MCF 10A (cell line): ENCODE measurements at places on chromosomes 16 and 17. TPM values are rescaled to one million over a fixed set of nuclear protein-coding genes. Genes with fewer than 3 reads are reported as not detected.

The ARL16 gene
- 34.8 and 38.6 TPM in 2 replicates for total RNA-seq

The CAMKK1 gene
- 3.8 and 4.3 TPM in 2 replicates for total RNA-seq

The COIL gene
- total RNA-seq = 15.4 and 17.2 TPM in 2 replicates

The CHRNB1 gene
- total RNA-seq = 3.3 and 7.8 TPM in 2 replicates

The TBX21 gene
- not detected in 2 replicates for total RNA-seq

The MIS12 gene
- total RNA-seq = 32.8 and 44.2 TPM in 2 replicates

The METRN gene
- 56.3 and 69.5 TPM in 2 replicates for total RNA-seq

The FBXW10 gene
- total RNA-seq = 0.22 and 0.23 TPM in 2 replicates

The GP1BA gene
- not detected in 2 replicates for total RNA-seq

DNA sequence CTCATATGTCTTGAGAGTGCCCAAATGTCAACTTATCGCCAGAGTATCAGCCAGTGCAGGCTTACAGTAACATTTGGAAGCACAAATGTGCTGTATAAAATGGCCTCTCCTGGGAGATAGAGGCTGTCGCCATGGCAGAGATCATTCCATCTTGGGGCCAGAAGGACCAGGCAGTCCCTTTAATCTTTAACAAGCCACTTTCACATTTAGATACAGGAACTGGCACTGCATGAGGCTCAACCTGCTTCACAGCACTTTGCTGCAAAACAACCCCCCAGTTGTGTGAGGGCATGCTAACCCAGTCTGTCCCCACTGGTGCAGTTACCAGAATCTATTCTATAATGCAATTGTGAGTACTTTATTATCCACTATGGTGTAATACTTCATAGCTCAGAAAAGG is 4.7 kb upstream of the RFFL start:
- DNase-seq = no peak
- no peak overlapping the region for H3K27ac ChIP-seq
- H3K27me3 ChIP-seq = no peaks in the 10 kb centered on the region
- H3K4me3 ChIP-seq = no peak overlapping the region

DNA sequence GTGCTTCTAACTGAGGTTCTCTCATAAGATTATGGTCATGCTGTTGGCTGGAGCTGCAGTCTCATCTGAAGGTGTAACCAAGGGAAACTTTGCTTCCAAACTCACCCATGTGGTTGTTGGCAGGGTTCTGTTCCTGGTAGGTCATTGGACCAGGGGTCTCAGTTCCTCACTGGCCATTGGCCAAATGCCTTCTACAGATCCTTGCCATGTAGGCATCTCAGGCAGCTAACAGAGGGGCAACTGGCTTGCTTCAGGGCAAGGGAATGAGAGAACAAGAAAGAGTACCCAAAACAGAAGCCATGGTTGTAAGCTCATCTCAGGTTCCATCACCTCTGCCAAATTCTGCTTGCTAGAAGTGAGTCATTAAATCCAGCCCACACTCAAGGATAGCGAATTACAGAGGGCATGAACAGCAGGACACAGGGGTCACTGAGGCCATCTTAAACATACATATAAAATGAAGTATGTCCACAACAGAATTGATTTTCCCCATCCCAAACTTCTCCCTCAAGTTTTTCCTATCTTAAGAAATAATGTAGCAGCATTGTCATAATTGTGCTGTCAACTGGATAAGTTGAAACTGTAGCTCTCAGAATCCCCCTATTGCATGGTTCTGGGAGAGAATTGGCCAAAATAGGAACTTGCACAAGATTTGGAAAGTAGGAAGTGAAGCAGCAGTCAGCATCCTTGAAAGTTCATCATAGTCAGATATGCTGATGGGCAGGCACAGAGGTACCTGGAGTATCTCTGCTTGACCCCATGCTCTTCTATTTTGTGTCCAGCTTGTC is 42.4 kb upstream of the CES5A start:
- no peaks in the 10 kb centered on the region for H3K4me1 ChIP-seq
- H3K27ac ChIP-seq = no peak overlapping the region
- DNase-seq = peak; percentile 5
- H3K36me3 ChIP-seq = no peaks in the 10 kb centered on the region
- no peak overlapping the region for H3K4me3 ChIP-seq

DNA sequence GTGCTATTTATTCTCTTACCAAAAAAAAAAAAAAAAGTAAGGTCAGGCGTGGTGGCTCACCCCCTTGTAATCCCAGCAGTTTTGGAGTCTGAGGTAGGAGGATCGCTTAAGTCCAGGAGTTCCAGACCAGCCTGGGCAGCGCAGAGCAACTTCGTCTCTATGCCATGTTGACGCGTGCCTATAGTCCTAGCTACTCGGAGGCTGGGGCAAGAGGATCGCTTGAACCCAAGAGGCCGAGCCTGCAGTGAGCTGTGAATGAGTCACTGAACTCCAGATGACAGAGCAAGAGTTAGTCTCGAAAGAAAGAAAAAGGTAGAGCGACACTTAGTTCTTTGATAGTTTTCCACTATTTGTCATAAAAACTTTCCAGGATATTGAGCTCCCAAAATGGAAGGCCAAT is 1.4 kb upstream of the TENT4B start:
- H3K27me3 ChIP-seq = no peaks in the 10 kb centered on the region
- H3K4me1 ChIP-seq = peaks cover 16% of the 10 kb centered on the region
- no peak for DNase-seq
- peak overlapping the region; percentile 76 for H3K4me3 ChIP-seq

GRCh38 chr17:77897741-77898301 is 60.7 kb upstream of the TNRC6C start:
- H3K27me3 ChIP-seq = peaks cover 61% of the 10 kb centered on the region
- H3K36me3 ChIP-seq = no peaks in the 10 kb centered on the region
- H3K4me1 ChIP-seq = no peaks in the 10 kb centered on the region
- H3K27ac ChIP-seq = no peak overlapping the region

GRCh38 chr17:10733666-10734065 is 3.8 kb upstream of the TMEM220 start:
- DNase-seq = no peak
- H3K27ac ChIP-seq = no peak overlapping the region
- H3K4me3 ChIP-seq = no peak overlapping the region
- H3K4me1 ChIP-seq = peaks cover 5% of the 10 kb centered on the region

DNA sequence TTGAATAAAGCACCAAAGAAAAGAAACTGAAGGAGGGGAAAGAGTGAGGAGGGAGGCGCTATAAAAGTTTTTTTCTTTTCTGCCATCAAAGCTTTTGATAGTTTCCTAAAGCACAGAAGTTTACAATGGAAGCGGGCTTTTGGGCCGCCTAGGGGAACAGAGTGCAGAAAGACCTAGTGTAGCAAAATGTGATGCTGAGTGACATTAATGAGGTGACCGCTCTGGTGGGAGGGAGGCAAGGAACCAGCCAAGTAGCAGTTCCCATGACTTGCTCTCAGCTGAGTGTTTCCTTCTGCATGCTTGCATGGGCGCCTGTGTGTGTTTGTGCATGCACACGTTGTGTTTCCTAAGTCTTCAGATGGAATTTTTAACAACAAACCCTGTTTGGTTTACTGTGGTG is 15.5 kb downstream of the MSI2 start:
- no peak for DNase-seq
- H3K27me3 ChIP-seq = no peaks in the 10 kb centered on the region
- peaks cover 47% of the 10 kb centered on the region for H3K36me3 ChIP-seq
- H3K27ac ChIP-seq = no peak overlapping the region
- no peaks in the 10 kb centered on the region for H3K4me1 ChIP-seq

GRCh38 chr17:58249270-58250133 is 11.1 kb downstream of the LPO start:
- H3K4me3 ChIP-seq = no peak overlapping the region
- H3K27me3 ChIP-seq = peaks cover 63% of the 10 kb centered on the region
- no peaks in the 10 kb centered on the region for H3K4me1 ChIP-seq
- no peaks in the 10 kb centered on the region for H3K36me3 ChIP-seq
- DNase-seq = peak; percentile 33
- H3K27ac ChIP-seq = no peak overlapping the region

DNA sequence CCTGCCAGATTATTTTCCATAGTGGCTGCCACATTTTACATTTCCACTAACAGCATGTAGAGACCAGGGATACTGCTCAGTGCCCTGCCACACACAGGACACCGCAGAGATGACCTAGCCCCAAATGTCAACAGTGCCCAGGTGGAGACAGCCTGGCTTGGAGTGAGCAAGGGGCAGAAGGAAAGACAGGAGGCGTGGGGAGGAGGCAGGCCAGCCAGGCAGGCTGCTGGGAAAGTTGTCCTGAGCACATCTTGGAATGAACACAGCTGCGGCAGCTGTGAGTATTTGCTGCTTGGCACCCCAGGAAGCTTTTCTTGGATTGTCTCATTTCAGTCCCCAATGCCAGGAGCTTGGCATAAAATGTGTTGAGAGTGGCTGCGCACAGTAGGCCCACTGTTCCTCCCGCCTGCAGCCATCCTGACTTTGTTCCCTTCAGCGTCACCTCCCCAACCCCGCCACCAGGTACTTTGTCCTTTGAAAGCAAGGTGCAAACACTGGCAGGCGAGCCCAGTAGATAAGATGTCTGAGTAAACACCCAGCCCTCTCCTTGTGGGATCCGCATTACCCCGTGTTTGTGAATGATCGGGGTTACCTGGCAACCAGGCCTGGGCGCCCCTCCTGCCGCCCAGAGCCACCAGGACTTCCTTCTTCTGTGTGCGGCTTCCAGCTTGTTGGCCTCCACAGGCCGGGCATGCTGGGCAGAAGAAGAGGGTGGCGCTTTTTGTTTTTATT is 114.0 kb downstream of the CMIP start:
- H3K27me3 ChIP-seq = no peaks in the 10 kb centered on the region
- peaks cover 17% of the 10 kb centered on the region for H3K4me1 ChIP-seq
- no peak overlapping the region for H3K27ac ChIP-seq
- peaks cover 19% of the 10 kb centered on the region for H3K36me3 ChIP-seq
- no peak for DNase-seq

- no peaks in the 10 kb centered on the region for H3K36me3 ChIP-seq
- DNase-seq = no peak
- H3K4me3 ChIP-seq = no peak overlapping the region
- H3K4me1 ChIP-seq = no peaks in the 10 kb centered on the region
- H3K27me3 ChIP-seq = peaks cover 17% of the 10 kb centered on the region
Observed at GRCh38 chr17:29061036-29061435, 18.1 kb downstream of the PIPOX start.

DNA sequence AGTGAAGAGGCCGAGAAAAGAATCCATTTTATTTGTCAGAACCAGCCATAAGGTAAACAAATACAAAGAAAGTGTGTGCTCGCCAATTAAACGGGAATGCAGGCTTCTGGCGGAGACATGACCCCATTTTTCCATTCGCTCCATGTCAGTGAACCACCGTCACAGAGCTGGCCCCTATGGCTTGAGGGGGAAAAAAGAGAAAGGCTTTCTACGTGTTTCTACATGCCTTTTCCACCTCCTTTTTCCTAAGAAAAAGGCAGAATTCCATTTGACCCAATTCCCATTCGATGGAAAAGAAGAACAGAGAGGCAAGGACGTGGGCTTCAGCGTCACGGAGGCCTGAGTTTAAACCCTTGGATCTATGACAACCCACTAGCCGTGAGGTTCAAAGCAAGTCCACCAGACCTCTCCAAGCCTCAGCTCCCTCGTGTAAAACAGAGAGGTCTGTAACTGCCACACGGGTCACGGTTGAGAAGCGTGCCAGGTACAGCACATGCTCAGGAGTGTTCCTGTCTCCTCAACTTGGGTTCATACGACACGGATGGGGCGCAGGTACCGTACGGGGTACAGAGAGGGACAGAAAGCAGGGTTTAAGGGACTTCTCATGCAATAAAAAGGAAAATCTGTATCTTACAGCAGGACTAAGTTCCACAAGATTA is 91.9 kb downstream of the NXN start:
- H3K27me3 ChIP-seq = no peaks in the 10 kb centered on the region
- H3K4me1 ChIP-seq = peaks cover 11% of the 10 kb centered on the region
- H3K27ac ChIP-seq = no peak overlapping the region
- no peak for DNase-seq

- H3K4me1 ChIP-seq = peaks cover 16% of the 10 kb centered on the region
- H3K27ac ChIP-seq = no peak overlapping the region
- no peak for DNase-seq
- no peak overlapping the region for H3K4me3 ChIP-seq
- peaks cover 30% of the 10 kb centered on the region for H3K27me3 ChIP-seq
Observed at GRCh38 chr17:75411328-75412067, 6.0 kb upstream of the GRB2 start.

DNA sequence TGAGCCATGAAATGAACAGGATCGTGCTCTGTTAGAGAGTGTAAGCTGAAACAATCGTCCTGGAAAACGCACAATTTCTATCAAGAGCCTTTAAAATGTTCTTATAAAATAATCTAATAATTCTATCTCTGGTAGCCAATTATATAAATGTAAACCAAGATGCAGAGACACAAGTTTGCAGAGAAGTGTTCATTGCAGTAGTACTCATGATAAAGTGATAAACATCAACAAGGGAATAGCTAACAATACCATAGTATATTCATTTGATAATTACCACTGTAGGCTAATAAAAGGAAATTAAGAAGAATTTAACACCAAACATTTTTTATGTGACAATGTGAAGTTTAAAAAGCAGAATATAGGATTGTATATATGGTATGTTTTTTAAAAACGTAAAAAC is 12.4 kb downstream of the NACA2 start:
- peaks cover 6% of the 10 kb centered on the region for H3K4me1 ChIP-seq
- H3K27ac ChIP-seq = no peak overlapping the region
- H3K36me3 ChIP-seq = no peaks in the 10 kb centered on the region
- no peak overlapping the region for H3K4me3 ChIP-seq
- H3K27me3 ChIP-seq = no peaks in the 10 kb centered on the region

DNA sequence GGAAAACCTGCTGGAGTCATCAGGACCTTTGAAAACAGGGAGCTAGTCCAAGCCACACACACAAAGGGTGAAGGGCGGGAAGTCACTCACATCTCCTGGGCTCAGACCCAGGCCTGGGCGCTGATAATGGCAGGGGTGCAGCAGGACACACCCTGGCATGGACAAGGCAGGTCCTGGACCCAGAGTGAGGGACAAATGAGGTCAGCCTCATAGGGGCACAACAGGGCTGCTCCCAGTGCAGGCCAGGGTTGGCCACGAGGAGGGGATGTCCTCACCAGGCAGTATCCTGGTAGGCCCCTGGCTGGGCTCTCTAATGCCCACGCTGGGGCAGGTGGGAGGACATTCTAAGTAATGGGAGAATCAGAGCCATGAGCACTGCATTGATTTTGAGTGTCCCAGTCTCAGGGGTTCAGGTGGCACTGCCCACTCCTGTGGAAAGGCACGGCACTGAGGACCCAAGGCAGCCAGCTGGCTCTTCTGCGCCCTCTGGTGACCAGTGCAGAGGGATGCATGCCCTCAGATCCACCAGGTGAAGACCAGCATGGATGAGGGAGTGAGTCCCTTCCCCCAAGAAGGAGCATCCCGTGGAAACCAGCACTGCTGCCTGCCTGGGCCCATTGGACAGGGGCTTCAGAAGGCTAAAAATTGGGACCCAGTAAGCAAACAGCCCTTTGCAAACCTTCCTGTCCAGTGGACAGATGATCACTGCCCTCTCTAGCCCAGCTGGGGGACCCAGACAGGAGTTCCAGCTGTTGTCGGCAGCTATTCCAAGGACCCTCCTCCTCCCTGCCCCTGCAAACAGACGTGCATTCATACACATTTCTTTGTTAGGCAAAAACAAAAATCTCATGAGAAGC is 23.4 kb upstream of the SREBF1 start:
- H3K4me3 ChIP-seq = no peak overlapping the region
- no peaks in the 10 kb centered on the region for H3K27me3 ChIP-seq
- H3K36me3 ChIP-seq = peaks cover 27% of the 10 kb centered on the region
- DNase-seq = peak; percentile 70
- peaks cover 5% of the 10 kb centered on the region for H3K4me1 ChIP-seq

- H3K27ac ChIP-seq = no peak overlapping the region
- no peak for DNase-seq
- H3K36me3 ChIP-seq = peaks cover 6% of the 10 kb centered on the region
- no peak overlapping the region for H3K4me3 ChIP-seq
- H3K27me3 ChIP-seq = no peaks in the 10 kb centered on the region
Observed at GRCh38 chr16:53506254-53506653, 3.2 kb upstream of the AKTIP start.

GRCh38 chr16:64138621-64139020 is 983.2 kb downstream of the CDH11 start:
- no peak for DNase-seq
- no peaks in the 10 kb centered on the region for H3K36me3 ChIP-seq
- no peak overlapping the region for H3K27ac ChIP-seq
